ENCODE measurements at places on chromosomes 6 and 20. TPM values are rescaled to one million over a fixed set of nuclear protein-coding genes. Genes with fewer than 3 reads are reported as not detected.

DNA sequence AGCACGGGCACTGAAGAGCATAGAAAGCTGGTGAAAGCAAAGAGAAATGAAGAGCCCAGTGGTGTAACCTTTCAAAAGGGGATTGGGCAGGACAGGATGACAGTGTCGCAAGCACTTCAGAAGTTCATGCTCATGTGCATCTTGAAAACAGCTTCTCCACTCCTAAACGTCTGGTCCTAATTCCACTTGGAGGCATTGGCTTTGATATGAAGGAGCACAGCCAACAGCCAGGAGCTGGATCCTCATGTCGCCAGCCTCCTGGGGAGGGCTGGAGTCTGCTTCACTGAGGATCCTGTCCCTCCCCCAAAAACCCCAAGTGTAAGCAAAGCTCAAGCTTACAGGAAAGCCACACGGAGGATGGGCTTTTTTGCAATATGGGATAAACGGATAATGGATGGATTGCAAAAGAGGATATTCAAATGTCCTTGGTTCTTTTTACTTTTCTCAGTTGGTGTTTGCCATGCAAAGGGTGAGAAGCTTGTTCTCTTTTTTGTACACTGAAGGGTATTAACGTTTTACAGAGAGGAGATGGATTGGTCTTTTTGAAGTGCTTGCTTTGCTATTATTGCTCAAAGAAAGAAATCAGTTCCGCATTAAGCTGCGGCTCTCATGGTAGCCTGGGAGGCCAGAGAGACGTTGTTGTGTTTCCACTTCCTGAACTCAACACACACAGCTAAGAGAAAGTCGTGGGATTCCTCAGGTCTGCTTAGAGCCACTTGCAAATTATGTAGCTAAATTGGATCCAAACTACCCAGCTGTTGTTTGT, 92.2 kb downstream of the SIM1 start:
- no peak for DNase-seq

DNA sequence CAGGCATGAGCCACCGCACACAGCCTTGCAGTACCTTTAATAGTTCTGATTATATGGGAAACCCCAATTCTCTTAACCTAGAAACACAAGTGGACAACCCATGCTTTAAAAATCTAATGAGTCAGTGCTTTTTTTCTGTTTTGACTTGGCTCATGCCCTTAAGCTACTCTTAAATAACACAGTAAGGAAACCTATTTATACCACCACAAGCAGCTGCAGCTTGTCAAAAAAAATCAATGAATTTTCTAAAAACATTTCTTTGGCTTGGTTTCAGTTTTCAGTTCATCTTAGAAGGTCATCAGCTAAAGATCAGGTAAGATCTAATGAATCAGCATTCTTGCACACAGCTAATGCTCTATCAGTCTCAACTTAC, 124.1 kb upstream of the DST start:
- peak; percentile 61 for DNase-seq

DNA sequence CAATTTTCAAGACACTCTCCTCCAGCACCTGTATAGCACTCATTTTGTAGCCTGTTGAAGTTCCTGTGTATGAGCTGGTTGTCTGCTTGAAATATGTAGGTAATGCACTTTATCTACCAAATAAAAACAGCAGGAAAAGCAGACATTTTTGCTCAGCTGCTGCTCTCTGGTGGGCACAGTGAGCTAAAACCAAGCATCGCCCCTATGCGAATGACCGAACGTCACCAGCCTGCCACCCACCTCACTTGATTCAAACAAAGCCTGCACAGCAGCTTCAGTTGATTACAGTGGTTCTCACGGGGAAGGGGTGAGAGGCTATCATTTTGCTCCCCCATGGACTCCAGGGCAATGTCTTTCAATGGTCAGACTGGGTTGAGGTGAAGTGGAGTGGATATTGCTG, 185.7 kb downstream of the SASH1 start:
- no peak for DNase-seq

- no peak for DNase-seq
Measured at GRCh38 chr20:57103146-57103800, 163.2 kb downstream of the BMP7 start.

- no peak for DNase-seq
Measured at GRCh38 chr6:111837007-111837406, 36.2 kb downstream of the FYN start.

DNA sequence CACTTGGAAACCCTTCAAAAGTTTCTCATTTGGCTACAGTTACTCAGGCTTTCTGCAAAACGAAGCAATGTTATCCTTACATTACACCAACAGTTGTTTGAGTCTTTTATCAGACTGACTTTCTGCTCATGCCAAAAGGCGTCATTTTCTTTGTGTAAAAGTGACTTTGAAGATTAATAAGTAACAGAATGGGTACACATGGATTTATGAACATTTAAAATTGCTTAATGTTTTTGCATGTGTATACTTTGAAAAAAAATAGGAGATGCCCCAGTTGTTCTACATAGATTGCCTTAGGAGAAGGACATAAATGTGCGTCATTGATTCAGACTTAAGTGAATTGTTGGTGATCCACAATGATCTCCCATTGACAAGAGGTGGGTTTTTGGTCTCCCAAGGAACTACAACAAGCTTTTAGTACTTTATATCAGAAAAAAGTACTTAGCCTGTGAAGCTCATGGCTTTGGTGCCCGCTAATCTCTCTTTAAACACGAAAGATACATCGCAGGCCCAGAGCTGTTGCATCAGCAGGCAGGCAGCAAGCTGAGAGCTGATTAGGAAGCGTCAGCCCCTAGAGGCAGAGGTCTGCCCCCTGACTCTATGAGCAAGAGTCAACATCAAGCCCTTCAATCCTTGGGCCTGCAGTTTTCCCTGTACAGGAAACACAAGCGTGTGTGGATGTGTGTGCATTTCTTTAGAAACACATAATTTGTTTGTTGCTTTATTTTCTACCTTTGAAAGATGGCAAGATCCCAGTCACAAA, 45.9 kb downstream of the SLC22A3 start:
- peak; percentile 96 for DNase-seq

DNA sequence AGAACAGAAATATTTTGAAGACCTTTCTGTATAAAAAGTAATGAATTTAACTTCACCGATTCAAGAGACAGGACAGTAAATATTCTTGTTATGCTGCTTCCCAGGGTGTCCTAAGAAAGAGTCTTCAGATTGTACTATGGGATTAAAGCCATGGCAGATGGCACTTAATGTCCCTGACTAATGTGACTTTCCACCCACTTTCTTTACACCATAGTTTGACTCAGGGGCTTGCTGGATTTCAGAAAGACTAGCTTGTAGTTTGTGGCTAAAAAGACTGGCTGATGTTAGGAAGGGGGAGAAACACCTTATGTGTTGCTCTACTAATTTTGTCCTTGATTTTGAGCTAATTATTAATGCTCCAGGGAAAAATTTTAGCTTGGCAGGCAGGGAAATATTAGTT, 75.9 kb downstream of the UTRN start:
- no peak for DNase-seq

DNA sequence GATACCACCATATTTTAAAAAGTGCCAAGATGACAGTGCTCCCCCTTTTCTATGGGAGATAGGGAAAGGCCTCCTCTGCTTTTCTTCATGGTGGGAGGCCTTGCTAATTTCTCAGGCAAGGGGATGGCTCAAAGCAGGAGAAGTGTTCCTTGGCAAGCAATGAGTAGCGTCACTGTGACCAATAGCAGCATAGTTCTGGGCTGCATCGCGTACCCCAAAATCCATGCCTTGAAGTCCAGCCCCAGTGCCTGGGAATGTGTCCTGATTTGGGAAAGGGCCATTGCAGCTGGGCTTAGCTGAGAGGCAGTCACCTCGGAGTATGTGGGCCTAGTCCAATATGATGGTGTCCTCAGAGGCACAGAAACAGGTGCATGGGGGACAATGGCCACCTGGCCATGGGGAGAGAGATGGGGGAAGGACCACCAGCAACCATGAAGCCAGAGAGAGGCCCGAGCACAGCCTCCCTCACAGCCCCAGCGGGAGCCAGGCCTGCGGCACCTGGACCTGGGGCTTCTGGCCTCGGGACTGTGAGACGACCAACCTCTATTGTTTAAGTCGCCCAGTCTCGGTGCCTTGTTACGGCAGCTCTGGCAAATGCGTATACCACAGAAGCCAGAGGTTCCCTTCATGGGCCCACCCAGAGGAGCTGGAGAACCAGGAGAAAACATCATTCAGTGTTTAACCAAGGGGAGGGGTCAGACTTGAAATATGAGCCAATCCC, 153.1 kb upstream of the RPS6KA2 start:
- no peak for DNase-seq

DNA sequence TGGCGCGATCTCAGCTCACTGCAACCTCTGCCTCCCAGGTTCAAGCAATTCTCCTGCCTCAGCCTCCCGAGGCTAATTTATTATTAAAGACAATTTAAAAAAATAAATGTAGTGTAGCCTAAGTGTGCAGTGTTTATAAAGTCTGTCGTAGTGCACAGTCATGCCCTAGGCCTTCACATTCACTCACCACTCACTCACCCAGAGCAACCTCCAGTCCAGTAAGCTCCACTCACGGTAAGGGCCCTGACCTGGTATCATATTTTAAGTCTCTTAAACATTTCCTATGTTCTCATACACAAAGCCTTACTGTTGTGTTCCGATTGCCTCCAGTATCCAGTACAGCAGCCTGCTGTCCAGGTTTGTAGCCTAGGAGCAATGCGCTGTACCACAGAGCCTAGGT, 168.2 kb upstream of the FOXQ1 start:
- DNase-seq = no peak

GRCh38 chr20:2114990-2115681, 13.5 kb downstream of the STK35 start:
- peak; percentile 73 for DNase-seq

GRCh38 chr20:8292793-8293192, 160.7 kb downstream of the PLCB1 start:
- no peak for DNase-seq

DNA sequence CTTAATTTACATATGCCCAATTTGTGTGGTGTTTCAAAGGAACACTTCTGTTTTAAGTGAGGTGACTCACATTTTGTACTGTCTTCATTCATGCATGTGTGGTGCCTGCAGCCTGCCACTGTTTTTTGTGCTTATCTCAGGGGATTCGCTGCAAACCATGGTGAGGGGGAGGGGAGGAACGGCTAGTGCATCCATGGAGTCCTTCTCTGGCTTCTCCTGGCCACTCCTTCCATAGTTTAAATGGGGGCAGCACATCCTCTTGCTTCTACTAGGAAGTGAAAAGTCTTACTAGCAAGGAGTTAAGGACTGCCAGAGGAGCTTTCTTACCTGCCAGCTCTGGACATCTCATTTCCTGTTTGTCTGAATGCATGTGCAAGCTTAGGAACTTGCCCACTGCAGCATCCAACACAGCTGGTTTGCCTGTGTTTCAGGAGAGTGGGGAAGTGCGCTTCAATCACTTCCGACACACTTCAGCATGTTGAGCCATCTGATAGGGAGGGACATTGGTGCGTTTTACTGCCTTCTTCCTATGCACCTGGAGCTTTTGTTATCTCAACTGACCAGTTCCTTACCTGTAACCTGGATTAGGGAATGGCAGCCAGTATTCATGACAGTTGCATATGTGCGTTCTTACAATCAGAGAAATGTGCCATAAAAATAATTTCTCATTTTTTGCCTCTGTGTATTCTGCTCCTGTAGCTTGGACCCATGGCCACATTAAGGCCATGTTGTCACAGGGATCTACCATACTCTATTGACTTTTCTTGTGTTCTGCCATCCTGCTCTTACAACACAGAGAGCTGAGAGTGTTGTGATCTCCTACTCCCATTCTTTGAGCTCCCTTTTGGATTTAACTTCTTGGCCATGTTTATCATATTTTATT, 211.3 kb downstream of the ARID1B start:
- no peak for DNase-seq

DNA sequence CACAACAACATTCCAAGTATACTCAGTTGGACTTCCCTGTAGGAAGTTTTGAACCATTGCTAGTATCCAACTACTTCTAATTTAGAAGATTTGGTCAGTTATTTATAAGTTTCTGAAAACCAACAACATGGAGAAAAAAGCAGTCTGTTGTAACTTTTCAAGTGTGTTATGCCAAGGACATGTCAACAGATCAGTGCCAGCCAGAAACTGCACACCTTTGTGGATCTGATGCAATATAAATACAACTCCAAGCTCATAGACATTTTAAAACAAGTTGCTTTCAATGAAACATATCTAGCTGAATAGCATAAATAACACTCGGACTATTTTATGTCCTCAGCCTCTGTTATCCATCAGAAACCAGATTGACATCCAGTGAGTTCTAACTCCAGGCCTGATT, 58.3 kb upstream of the CARMIL1 start:
- DNase-seq = no peak

DNA sequence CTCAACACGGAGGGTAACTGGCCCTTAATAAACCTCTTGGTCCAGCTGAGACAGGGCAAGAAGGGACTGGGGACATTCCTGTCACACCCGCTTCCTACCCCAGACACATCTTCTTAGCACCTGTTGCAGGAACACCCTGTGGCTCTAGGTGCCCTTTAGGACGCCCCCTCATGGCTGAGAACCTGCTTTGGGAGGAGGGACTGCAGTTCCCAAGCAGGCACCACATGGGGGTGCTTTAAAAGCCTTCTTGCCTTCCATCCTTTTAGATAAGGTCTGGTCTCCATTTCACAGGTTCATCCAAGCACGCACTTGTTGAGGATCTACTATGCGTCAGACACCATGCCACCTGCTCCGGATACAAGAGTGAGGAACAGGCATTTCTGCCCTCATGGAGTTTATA, 26.6 kb downstream of the NSFL1C start:
- DNase-seq = no peak

- no peak for DNase-seq
Measured at GRCh38 chr6:146339716-146340115, 203.9 kb upstream of the RAB32 start.

- no peak for DNase-seq
Measured at GRCh38 chr6:110626442-110626841, 150.0 kb upstream of the SLC22A16 start.

The NOX3 gene
- total RNA-seq = not detected

The FRS3 gene
- not detected for total RNA-seq

The KCNS1 gene
- total RNA-seq = 2.4 TPM

The SLPI gene
- total RNA-seq = 2.4 TPM

The STX11 gene
- total RNA-seq = 17.8 TPM

The CST2 gene
- total RNA-seq = not detected

Measured in umbilical cord (tissue), 2 donors.